Activated CD4-positive, CD25-positive, alpha-beta regulatory T cell treated with anti-CD3 and anti-CD28 coated beads, Interleukin-2, amount 50 U/mL, for 16 hours (primary cell): ENCODE measurements at places on chromosomes 3 and 15.

DNA sequence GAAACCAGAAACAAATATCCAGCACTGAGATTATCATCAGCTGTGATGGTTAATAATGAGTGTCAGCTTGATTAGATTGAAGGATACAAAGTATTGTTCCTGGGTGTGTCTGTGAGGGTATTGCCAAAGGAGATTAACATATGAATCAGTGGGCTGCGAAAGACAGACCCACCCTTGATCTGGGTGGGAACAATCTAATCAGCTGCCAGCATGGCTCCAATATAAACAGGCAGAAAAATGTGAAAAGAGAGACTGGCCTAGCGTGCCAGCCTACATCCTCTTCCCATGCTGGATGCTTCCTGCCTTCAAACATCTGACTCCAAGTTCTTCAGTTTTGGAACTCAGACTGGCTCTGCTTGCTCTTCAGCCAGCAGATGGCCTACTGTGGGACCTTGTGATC lies 869.5 kb downstream of the SI start:
- DNase-seq = no peak

DNA sequence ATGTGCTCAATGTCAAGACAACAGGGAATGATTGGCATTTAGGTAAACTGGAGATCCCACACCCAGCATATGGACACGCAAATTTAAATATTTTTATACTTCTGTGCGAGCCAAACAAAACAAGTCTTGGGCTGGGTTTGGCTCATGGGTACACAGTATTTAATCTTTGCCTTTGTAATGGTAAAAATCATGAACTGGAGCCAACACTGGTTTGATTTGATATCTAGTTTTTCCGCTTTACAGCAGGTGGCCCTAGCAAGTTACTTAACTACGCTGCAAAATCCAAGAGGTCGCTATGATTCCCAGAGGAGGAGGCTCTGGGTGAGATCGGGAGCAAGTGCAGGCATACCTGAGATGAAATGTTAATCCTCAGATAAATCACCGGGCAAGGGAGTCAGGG lies 207.9 kb upstream of the SATB1 start:
- no peak for DNase-seq

- no peak for DNase-seq
These were observed 63.5 kb upstream of the GOLGA8A start for GRCh38 chr15:34501131-34501530.

DNA sequence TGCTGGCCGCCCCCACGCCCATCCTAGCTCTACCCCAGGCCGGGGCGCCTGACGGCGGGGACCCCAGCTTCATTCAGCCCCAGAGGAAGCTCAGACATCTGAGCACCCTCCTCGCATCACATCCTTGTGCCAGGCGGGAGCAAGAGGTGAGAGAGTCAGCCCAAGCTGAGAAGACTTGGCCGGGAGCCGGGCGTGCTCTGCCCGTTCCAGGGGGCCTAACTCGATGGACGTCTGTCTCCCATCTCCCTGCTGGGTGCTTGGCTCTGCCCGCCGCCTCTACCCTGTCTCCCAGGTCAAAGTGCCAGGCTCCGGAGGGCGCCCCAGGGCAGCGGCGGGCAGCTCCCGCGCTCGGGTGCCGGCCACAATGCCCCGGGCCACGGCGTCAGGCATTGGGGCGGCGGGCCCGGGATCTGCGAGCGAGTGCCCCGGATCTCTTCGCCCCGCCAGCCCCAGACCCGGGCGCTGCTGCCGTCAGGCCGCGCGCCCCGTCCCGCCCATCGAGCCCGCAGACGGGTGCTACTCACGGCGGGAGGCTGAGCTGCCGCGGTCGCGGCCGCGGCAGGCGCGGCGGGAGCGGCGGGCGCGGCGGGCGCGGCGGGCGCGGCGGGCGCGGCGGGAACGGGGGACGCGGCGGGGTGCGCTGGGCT lies 388 bp downstream of the DAPK2 start:
- DNase-seq = no peak

DNA sequence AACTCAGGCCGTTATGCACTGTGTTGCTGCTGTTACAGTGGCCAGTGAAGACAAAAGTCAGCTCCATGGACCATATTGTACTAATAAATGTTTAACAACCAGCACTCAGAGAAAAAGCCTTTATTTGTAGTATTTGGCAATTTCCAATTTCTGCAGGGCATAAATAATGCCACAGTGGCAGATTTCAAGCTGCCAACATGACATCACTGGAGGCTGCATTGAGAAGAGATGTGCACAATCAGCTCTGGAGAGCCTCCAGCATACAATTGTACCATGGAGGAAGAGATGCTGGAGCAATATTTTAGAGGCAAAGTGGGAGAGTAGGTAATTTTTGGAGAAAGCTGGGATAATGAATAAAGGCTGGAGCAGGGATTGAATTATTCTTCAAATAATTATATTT lies 9.7 kb upstream of the ALCAM start:
- DNase-seq = no peak

- no peak for DNase-seq
These were observed 145.2 kb downstream of the TAFA4 start for GRCh38 chr3:68787106-68787626.

- DNase-seq = no peak
These were observed 51.5 kb downstream of the ISG20 start for GRCh38 chr15:88690331-88690730.

DNA sequence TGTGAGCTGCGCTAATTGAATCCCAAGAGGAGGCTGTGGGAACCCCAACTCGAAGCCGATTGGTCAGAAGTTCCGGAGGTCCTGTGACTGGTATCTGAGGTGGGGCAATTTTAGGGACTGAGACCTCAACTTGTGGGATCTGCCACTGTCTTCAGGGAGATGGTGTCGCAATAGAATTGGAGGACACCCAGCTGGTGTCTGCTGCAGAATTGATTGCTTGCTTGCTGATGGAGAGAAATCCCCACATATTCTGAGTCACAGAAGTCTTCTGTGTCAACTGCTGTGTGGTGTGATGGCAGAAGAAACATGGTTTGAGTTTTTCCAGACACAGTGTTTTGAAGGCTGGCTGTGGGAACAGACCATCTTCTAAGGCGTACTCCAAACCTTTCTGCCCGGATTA lies 99.7 kb upstream of the PLXNA1 start:
- no peak for DNase-seq

DNA sequence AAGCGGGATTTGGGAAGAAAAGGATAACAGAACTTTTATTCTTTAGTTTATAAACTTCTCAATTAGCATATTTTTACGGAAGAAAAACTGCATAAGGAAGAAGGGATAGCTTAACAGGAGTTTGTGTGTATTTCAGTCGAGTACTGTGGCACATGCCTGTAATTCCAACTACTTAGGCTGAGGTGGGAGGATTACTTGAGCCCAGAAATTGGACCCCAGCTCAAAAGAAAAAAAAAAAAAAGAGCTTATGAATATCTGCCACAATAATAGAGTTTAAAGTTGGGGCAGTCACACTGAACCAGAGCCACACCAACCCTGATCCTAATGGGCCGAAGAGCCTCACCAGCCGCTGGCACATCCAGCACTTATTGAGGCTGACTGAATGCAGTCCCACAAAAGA lies 31.1 kb downstream of the CHAC1 start:
- no peak for DNase-seq

DNA sequence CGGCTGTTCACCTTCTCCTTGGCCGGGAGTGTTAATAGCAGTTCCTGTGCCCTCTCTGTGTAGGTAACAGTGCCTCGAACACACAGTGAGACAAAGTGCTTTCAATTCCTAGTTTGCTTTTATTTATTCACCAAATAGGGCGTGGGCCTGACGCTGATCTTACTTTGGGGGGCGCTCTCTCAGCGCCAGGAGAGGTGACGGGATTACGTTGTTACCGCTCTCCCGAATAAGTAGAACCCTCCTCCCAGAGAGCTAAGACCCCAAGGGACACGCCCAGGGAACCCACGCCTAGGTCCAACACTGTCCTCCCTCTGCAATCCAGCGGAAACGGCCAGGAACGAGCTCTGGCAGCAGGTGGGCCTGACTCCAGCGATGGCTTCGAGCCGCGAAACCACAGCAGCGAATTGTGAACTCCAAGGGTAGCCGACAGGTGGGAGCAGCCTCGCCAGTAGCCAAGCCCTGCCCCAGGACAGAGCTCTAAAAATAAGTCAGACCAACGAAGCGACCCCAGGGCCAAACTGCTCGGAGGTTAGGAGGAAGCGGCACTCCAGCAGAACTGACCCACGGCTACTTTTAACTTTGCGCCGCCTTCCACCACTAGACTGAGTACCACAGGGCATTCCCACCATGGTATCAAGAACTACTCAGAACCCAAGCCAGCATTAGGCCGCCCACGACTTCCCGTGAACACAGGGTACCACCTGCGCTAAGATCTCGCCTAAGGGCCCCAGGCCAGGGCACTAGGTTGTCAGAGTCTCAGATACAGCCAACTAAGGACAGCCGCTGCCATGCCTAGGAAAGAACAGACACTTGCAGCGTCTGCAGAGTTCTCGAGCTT lies 1.6 kb upstream of the SIN3A start:
- peak; percentile 47 for DNase-seq

- DNase-seq = no peak
These were observed 356.3 kb upstream of the C2CD4B start for GRCh38 chr15:62521396-62521795.

- no peak for DNase-seq
These were observed 13.2 kb downstream of the P2RY14 start for GRCh38 chr3:151265166-151265565.

DNA sequence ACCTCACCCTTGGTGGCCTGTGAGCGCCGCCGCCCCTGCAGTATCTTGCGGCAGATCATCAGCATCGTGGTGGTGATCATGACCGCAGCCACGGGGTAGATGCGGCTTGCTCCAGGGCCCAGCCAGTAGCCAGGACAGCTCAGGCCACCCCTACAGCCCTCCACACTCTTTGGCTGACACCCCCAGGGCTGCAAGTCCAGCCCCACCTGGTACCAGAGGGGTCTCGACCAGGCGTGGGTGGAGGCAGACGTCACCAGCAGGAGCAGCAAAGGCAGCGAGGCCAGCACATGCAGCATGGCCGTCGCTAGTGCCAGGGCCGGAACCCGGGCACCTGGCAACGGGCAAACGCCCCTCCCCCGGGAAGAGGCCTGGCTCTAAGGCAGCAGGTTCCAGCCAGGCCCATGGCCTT lies at the start of gene TMEM89:
Gene TMEM89 (minus strand): TSS at position 309 of the 409 bp plus-strand sequence. CDS start 13 bp downstream, at position 296.
- DNase-seq = no peak

GRCh38 chr3:69079269-69080159 lies 651 bp downstream of the UBA3 start:
- DNase-seq = no peak

DNA sequence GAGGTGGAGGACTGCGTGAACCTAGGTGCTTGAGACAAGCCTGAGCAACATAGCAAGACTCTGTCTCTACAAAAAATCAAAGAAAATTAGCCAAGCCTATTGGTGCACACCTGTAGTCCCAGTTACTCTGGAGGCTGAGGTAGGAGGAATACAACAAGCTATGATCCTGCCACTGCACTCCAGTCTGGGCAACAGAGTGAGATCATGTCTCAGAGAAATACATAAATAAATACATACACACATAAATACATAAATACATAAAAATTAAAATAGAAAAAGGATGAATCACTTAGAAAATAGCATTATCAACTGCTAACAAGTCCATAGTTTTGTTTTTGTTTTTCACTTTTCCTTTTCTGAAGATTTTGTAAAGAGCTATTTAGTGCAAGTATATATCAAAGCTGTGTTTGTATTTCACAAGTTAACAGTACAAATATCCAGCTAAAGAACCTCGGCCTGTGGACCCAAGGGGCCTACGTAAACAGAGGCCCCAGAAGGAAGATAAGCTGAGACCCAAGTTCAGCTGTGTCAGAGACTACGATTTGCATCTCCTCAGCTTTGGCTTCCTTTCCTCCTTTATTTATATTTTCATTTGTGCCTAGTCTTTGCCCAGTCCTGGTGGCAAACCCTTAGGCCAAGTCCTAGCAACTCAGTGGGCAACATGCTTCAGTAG lies 67.1 kb upstream of the ROBO2 start:
- DNase-seq = no peak

- no peak for DNase-seq
These were observed 233.5 kb downstream of the IL20RB start for GRCh38 chr3:137191133-137191923.

DNA sequence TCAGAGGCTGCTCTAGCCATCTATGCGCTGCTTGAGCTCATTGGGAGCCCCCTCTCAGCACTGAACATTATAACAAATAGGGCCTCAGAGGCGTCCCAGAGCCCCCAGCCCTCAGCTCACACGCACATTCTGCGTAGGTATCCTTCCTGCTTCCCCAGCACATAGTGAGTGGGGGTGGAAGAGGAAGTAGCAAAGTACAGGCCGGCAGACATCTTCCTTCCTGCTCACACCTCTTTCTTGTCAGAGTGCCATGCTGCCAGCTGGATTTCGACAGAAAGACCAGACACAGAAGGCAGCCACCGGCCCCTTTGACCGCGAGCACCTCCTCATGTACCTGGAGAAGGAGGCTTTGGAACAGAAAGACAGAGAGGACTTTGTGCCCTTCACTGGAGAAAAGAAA lies 16.6 kb downstream of the TMOD2 start:
- DNase-seq = no peak

- DNase-seq = no peak
These were observed 64.4 kb downstream of the ATP13A5 start for GRCh38 chr3:193314161-193314560.

DNA sequence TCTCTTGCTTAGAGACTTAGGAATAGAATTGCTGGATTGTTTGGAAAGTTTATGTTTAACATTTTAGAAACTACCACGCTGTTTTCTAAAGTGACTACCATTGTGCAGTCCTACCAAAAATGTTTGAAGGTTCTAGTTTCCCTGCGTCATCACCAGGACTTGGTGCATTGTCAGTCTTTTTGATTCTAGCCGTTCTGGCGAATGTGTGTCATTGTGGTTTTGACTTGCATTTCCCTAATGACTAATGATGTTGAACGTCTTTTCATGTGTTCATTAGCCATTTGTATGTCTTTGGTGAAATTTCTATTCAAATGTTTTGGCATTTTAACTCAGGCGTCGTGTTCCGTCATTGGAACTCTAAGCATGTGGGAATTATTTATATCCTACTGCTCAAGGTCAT lies 58.0 kb downstream of the CHD2 start:
- DNase-seq = peak; percentile 57

DNA sequence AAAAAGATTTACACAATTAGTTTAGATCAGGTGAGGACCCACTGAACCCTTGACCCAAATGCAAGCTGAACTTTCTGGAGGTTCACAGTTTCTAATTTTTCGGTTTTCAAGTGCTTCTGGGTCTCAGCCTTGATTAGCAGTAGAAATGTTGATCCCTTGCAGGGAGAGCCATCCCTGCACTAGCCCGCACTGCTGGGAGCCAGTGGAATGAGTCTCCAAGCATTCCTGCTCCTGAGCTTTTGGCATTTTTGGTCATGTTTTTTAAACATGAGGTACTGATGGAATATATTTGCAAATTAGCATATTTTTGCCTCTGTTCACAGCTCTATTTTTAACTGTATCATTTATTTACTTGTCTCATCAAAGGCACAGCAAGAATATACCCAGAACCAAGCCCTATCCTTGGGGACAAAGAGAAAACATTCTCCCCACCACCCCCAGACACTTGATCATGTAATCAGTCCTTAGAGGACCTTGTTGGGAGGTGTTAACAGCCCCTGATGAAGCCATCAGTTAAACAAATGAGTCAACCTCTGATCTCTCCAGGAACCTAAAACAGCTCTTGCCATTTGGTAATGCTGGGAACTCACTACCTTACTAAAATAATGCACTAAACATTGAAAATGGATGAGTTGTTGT lies 119.0 kb upstream of the CTDSPL start:
- DNase-seq = no peak

- no peak for DNase-seq
These were observed 45.5 kb downstream of the TMOD3 start for GRCh38 chr15:51874751-51875644.

- DNase-seq = no peak
These were observed 276.7 kb upstream of the LMCD1 start for GRCh38 chr3:8224941-8225340.

- no peak for DNase-seq
These were observed 15.6 kb downstream of the GCSAM start for GRCh38 chr3:112117415-112117814.

- DNase-seq = no peak
These were observed 21.2 kb downstream of the ADAMTS7 start for GRCh38 chr15:78790027-78790426.
